ENCODE measurements at places on chromosomes 5 and 9.

GRCh38 chr9:16335788-16336580 is 534.5 kb downstream of the BNC2 start:
- DNase-seq = no peak

DNA sequence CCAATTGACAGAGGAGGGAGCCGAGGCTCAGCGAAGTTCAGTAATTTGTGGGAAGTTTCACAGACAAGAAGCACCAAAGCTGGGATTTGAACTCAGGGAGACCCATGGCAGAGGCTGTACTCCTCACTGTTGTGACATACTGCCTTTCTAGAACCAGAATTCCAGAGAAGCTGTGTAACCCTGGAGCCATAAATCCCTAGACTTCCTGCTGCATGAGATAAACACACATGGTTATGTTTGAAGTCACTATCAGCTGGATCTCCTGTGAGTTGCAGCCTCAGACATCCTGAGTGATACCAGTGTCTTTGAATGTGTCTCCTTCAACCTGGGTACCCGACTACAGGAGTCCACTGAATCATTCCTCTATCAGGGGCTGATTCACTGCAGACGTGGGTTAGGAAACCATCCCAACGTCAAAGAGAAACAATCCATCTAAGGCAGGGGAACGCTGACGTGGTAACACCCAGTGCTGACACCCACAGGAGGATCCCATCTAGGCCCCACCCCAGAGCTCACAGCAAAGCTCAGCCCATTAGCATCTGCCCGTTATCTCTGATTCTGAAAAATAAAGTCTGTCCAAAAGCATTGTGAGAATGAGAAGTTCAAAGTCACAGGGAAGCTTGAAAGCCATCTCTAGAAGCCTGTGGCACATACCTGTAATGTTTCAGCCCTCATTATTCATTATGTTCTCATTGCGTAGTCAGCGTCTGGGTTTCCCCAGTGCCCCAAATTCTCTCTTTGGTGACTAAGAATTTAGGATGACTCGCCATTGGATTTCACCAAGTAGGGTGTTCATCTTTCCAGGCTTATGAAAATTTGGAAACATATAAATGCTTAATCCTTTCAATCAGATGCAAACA is 36.3 kb upstream of the BASP1 start:
- DNase-seq = no peak

- no peak for DNase-seq
Observed at GRCh38 chr9:106745876-106746275, 117.1 kb upstream of the ZNF462 start.

DNA sequence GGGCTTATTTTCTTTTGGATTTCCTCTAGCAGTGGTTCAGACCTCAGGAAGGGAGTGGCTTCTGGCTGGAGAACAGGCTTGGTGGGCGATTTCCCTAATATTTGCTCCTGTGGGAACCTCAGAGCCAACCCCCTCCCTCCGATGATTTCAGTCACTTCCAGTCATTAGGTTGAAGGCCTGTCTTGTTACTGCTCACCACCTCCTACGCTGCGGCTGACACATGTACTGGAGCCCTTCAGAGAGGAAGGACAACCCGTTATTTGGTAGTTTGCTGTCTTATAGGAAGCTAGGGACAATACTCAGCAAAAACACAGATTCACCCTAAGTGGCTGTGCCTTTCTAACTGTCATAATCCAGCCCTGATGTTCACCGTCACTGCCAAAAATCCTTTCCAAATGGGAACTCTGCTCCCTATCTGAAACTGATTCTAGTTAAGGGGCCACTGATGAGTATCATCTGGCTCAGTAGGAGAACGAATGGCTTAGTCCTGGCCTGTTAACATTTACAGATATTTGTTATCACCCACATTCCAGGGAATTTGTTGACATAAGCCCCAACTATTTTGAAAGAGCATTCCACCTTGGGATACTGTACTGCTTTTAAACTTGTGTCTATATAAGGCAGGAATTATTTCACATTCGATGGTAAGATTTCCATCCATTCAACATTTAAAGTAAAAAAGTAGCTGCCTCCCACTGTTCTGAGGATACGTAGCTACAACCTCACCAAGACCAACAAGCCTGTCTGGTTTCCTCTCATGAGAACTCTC is 29.3 kb upstream of the ANKH start:
- no peak for DNase-seq

DNA sequence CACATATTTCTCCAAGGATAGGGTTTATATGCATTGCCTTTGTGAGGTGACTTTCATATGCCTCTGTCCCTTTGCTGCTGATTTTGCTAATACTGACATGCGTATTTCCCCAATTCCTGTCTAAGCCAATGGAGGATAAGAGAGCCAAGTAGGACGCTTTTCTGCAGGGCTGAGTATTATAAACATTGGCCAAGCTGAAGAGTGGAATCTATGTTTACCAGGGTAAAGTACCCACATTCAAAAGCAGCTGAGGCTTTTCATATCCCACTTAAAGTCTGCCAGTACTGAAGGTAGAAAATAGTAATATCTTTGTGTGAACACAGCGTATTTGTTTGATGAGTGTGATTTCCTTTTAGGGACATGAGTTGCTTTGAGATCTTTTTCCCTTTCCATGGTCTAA is 128.8 kb upstream of the GPR151 start:
- DNase-seq = no peak

DNA sequence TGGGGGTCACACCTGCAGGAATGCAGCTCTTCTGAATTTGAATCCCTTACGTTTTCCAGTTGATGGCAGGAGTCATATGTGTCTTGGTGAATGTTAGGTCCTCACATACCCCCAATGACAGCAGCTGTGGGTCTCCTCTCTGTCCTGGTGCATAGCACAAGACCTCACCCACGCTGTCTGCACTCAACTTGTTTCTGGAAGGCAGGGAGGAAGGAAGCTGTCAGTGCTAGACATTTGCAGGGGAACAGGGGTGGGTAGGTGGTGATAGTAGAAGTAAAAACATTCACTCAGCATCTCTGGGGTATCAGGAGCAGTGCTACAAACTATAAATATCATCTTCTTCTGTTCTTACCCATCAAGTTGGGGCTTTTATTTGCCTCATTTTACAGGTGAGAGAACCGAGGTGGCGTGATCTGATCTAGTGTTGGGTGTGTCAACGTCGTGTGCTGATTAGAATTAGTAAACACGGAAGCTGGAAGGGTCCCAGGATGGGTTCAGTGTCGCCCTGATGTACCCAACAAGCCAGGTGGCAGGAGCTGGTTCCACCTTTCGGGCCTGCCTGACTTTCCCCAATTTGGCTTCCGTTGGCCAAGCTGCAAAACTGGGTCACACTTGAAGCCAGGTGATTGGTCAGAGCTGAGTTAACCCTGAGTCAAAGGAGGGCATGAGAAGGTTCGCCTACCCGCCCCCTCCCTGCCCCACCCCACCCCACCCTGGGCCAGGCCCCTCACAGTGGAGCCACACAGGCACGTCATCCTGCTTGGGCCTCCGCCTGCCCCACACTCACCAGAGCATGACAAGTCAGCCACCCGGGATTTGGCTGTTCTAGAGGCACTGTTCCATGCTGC is 15.8 kb downstream of the ERGIC1 start:
- DNase-seq = peak; percentile 18

DNA sequence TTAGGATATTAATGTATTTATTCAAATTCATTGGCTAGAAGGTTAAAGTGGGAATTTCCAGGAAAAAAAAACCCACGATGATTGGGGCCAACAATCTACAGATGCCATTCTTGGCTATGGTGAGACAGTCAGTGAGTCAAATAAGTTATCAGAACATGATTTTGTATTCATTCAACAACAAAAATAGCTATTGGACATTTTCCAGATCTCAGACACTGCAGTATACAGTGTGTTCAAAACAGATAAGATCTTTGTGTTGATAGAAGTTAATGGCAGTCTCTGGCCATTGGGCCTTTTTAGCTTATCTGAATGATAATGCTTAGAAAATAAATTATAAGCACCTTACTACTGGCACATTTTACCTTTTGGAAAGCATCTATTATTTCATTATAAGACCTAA is 547.7 kb downstream of the MAT2B start:
- no peak for DNase-seq

DNA sequence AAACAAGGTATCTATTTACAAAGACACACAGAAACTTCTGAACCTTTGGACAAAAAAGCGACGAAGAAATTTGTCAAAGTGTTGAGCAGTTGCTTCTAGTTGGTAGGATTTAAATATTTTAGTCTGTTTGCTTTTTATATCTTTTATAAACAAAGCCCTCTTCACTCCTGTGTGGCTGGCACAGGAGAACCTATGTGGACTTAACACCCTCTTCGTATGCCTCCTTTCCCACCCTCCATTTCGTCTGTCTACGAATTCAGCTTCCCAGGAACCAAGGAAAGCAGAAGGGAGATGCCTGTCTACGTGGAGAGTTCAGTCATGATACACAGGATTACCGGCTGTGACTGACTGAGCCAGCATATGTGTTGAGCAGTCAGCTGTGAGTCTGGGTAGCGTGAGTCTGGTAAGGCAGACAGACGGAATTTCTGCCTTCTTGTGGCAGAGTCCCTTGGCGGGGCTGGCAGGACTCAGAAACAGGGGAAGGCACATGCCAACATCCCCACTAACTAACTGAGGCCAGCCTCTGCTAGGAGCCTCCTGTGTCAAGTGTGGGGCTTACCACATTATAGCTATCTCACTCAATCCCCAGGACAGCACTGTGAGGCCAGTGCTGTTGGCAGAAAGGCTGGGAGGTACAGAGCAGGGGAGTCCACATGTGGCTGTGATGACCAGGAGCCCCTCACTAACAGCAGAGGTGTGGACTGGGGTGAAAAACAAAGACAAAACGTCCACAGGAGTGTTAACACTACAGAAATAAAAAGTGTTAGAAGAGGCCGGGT is 13.9 kb upstream of the ZFP62 start:
- no peak for DNase-seq

GRCh38 chr5:102991802-102992201 is 128.1 kb downstream of the GIN1 start:
- DNase-seq = no peak

DNA sequence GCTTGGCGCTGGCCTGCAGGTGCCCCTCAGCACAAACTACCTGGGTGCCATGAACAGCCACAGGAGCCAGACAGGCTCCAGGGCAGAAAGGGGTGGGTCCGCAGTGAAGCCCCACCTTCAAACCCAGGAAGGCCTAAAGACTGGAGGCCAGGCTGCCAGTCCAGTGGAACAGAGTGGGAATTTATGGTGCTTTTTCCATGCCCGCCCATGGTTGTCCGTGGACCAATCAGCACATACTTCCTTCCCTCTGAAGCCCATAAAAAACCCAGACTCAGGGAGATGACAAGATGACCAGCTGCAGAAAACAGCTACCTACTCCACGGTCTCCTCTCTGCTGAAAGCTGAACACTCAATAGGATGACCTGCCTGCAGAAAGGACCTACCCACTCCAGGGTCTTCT is 275.4 kb upstream of the ADRA1B start:
- no peak for DNase-seq

GRCh38 chr5:76805821-76806505 is 12.9 kb upstream of the F2RL1 start:
- DNase-seq = no peak

DNA sequence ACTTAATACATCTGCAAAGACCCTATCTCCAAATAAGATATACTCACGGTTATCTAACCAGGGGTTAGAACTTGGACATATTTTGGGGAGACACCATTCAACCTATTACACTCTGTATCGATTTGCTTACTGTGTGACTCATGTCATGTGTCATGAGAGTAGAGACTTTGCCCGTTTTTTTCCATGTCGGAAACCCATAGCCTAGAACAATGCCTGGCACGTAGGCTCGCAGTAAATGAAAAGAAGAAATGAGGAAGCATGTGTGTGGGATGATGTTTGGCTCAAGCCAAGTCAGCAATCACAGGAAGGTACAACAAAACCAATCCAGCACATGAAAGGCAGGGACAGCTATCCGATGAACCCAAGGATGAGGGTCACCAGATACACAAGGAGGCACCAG is 94.6 kb upstream of the DNAH5 start:
- no peak for DNase-seq

DNA sequence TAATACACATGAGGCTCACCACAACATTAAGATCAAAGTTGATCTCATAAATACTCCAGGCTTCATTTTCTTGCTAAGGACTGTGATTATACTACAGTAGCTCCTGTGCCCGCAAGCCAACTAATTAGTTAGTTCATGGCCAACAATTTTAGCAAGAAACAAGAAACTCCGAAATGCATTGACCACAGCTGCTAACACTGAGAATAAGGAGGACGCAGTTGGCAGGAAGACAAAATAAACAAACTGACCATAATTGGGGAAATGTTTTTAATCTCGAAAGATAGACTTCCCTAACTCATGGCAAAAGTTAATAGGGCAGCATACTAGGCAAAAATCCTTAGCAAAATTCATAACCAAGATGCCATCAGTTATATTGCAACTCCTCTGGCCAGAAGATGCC is 115.5 kb upstream of the SPEF2 start:
- DNase-seq = no peak

- DNase-seq = no peak
Observed at GRCh38 chr9:117145811-117146490, 268.9 kb downstream of the ASTN2 start.

DNA sequence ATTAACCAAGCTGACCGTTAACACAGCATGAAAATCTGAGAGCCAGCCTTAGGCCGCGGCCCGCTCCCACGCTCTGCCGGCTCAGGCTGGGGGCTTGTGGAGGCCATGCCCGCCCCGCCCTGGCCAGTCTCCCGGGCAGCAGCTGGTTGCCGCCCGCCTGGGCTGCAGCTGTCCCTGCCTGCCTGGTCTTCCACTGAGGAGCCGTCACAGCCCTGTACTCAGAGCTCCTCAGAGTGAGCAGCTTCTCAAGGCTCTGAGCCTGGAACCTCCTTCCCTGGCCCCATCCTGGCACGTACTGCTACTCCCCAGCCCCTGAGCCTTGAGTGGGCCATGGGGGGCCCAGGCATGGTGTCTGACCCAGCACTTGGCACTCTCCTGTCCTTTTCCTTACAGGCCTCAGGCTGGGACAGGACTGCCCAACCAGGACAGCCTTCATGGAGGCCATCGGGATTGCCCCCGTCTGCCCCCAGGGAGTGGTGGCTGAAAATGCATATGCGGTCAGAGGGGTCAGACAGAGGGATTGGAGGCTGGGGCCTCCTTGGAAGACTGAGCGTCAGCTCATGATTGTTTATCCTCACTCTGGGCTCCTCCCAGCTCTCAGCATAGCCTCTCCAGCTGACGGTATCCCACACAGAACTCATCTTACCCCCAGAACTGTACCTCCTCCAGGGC is 11.9 kb downstream of the FGFR4 start:
- no peak for DNase-seq

- DNase-seq = no peak
Observed at GRCh38 chr5:145976431-145977155, 40.2 kb downstream of the SH3RF2 start.

DNA sequence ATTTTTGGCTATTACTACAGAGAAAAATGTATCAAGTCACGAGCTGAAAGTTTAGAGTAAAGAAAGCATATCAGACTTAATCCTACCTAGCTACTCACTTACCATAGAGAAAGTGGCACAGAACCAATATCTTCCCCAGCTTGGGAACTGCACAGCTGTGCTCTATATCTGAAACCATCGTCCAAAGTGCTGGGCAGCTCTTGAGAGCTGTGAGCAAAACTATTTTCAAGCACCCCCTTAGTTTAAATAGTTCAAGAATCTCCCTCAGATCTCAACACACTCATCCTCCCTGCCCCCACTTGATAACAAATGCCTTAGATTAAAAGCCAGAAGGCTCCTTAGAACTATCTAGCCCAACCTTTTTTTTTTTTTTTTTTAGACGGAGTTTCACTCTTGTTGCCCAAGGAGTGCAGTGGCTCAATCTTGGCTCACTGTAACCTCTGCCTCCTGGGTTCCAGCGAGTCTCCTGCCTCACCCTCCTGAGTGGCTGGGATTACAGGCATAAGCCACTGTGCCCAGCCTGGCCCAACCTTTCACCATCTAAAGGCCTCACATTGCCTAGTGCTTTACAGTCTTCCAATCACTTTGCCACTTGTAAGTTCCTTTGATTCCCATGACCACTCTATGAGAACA is 94.2 kb upstream of the APC start:
- no peak for DNase-seq
